ENCODE measurements at places on chromosomes 1 and 21.

- DNase-seq: no peak
Observed at GRCh38 chr21:44878053-44878982, 4.8 kb upstream of the PTTG1IP start.

DNA sequence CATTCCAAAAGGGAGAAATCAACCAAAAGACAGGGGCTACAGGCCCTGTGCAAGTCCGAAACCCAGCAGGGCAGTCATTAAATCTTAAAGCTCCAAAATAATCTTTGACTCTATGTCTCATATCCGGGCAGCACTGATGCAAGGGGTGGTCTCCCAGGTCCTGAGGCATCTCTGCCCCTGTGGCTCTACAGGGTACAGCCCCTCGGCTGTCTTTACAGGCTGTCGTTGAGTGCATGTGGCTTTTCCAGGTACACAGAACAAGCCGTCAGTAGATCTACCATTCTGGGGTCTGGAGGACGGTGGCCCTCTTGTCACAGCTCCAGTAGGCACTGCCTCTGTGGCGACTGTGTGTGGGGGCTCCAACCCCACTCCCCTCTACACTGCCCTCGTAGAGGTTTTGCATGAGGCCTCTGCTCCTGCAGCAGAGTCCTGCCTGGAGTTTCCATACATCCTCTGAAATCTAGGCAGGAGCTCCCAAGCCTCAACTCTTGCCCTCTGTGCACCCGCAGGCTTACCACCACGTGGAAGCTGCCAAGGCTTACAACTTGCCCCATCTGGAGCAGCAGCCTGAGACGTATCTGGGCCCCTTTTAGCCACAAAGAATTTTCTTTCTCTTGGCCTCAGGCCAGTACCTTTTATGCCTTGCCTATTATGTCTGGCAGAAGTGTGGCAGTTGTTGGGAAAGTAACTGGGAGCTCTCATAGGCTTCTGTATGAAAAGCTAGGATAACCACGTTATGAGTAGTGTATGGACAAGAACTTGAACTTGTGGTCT is 52.5 kb downstream of the POU2F1 start:
- DNase-seq: peak; percentile 93

DNA sequence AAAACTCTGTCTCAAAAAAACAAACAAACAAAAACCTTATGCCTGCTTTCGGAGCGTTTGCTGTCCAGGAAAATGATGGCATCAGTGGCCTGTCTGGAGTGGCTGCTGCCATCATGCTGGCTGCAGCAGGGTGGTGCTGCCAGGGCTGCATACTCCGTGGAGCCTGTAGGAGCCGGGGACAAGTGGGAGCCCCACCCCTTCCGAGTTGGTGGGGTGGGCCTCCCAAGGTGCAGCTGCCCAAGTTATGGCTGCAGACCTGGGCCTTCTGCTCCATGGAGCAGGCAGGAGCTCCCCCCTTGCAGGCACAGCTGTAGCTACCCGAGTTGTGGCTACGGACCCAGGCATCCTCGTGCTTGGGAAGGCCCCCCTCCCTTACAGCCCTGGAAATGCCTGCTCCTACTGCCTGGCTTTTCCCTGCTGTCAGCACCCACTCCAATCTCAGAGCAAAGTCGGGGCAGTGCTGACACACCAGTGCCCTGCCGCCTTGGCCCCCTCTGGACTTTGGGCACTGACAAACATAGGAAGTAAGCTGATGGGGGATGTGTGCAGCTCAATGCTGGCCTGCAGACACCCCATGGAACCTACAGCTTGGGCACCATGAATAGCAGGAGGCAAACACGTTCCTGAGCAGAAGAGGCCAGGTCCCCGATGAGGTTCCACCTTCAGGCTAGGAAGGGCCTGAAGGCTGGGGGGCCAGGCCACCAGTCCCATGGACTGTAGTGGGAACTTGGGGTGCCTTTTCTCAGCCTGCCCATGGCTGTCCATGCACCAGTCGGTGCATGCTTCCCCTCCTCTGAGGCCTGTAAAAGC is 60.4 kb downstream of the CC2D1B start:
- DNase-seq: no peak

GRCh38 chr1:105997516-105997915 is 1059.0 kb upstream of the PRMT6 start:
- no peak for DNase-seq

GRCh38 chr1:189821833-189822232 is 655.8 kb downstream of the BRINP3 start:
- peak; percentile 30 for DNase-seq

GRCh38 chr1:235976490-235976889 is 88.4 kb downstream of the NID1 start:
- no peak for DNase-seq

- no peak for DNase-seq
Observed at GRCh38 chr1:31004231-31004621, 61.3 kb downstream of the PUM1 start.

DNA sequence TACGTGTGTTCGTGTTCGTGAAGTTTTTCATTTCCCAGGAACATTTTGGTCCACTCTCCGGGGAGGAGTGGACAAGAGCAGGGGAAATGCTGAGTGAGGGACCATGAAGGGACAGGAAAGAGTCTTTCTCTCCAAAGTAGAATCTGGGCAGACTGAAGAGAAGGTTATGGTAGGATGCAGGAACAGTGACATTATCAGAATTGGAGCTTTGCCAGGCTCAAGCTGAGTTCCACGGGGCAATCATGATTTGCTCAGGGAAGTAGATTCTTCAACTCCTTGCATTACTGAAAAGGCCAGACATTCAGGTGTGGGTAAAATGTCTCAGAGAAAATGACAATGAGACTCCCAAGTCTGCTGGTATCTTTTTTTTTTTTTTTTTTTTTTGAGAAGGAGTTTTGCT is 16.6 kb downstream of the ATP1A4 start:
- DNase-seq: no peak

DNA sequence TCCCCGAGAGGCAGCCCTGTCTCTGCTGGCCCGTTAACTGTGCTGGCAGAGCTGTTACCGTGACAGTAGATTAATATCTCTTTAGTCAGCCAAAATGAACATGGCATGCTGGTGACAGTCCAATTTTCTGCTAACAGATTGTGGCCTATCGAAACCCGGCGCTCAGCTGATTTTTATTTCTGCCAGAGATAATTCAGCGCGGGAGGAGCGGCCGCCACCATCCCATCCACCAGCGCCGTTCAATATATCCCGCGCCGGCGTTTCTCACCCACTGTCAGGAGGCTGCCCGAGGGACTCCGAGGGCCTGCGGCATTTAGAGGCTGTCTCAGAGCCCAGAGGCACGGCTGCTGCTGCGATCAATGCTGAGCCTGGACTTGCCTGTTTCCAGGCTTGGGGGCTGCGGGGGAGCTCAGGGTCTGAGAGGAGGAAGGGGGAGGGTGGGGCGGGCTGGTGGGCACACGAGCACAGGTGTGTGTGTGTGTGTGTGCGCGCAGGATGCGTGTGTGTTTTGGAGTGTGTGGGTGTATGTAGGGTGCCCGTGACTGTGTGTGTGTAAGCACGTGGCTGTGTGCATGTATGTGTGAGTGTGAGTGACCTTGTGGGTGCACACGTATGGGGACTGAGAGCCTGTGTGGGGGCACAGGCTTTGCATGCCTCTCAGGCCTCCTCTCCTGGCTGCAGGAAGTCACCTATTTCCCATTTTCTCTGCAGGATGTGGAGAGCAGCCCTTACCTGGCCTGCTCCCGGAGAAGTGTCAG is 109.7 kb upstream of the ACTRT2 start:
- no peak for DNase-seq

- DNase-seq: no peak
Observed at GRCh38 chr1:238789916-238790667, 596.3 kb upstream of the CHRM3 start.

DNA sequence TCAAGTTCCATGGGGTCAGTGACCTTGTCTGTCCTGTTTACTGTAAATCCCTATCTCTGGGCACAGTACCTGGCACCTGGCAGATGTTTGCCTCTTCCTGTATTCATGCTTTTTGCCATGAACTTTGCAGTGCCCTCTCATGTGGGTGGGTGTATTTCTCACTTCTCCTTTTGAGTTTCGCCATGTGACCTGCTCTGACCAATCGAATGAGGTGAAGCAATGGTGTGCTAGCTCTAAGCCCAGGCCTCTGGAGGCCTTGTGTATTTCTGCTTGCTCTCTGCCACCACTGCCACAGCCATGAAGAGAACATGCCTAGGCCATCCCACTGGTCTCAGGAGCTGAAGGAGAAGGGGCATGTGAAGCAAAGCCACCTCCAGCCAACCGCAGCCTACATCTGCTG is 185.5 kb upstream of the ZC3H12A start:
- no peak for DNase-seq

- DNase-seq: peak; percentile 56
Observed at GRCh38 chr1:55070293-55071164, 31.2 kb downstream of the PCSK9 start.

GRCh38 chr1:54798206-54798605 is 2.9 kb downstream of the TTC22 start:
- no peak for DNase-seq

All from NCI-H446 (cell line).